ENCODE measurements at places on chromosomes 2 and 18.

GRCh38 chr2:236971131-236971821 lies 114.4 kb upstream of the COPS8 start:
- DNase-seq: no peak

- DNase-seq: no peak
Measured at GRCh38 chr2:233706720-233707119, 6.0 kb upstream of the UGT1A5 start.

GRCh38 chr2:20976527-20976926 lies 67.3 kb downstream of the APOB start:
- DNase-seq: no peak

GRCh38 chr2:153417077-153417476 lies 61.5 kb downstream of the RPRM start:
- no peak for DNase-seq

GRCh38 chr2:126154256-126154785 lies 501.6 kb upstream of the GYPC start:
- DNase-seq: no peak

GRCh38 chr18:70385474-70385873 lies 96.6 kb downstream of the SOCS6 start:
- DNase-seq: no peak

DNA sequence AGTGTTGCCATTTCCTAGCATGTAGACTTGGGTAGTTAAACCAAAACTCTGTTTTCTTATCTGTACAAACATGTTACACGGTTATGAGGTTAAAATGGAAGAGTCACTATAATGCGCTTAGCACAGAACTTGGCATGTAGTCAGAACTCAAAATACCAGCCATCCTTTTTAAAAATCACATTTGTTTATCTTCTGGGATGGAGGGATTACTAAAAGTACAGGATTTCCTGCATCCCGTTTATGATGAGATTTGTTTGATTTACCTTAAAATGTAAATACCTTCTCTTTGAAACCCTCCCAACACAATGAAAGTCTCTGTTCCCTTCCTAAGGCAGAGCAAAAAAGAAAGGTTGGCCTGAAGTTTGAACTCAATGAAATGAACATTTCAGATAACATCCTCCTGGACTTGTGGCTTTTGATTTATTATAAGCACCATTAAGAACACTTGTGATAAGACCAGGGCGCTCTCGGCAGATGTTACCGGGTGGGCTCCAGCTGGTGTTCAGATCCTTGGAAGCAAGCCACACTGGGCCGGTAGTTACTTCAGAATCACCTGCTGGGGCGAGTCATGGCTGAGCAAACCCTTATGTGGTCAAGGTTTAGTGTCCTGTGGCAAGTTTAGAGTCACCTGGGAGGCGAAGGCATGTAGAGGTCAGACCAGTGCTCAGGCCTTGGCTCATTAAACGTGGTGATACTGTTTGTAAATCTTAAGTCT lies 105.7 kb downstream of the MGAT5 start:
- no peak for DNase-seq

GRCh38 chr2:36123995-36124394 lies 231.6 kb upstream of the CRIM1 start:
- peak; percentile 3 for DNase-seq

DNA sequence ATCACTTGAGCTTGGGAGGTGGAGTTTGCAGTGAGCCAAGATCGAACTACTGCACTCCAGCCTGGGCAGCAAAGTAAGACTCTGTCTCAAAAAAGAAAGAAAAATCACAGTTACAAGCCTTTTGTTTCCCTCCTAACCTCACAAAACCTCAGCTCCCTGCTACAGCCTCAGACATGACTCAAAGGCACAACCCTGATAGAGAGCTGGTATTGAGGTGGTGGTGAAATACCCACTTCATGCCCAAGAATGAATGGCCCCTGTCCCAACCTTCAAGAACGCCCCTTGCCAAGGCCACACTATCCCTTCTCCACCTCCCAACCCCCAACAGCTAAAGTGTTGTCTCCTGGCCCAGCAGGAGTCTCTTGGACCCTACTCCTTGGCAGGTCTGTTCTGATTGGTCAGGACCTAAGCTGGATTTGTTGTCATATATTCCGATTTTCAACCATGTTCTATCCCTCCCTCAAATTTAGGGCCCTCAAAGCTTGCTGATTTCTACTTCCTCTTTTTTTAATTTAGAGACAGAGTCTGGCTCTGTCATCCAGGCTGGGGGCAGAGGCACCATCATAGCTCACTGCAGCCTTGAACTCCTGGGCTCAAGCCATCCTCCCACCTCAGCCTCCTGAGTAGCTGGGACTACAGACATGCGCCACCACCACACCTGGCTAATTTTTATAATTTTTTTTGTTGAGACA lies 61.9 kb upstream of the BZW1 start:
- no peak for DNase-seq

- DNase-seq: peak; percentile 43
Measured at GRCh38 chr2:200578778-200579177, 7.0 kb upstream of the AOX1 start.

- no peak for DNase-seq
Measured at GRCh38 chr2:197297266-197297665, 13.3 kb downstream of the ANKRD44 start.

DNA sequence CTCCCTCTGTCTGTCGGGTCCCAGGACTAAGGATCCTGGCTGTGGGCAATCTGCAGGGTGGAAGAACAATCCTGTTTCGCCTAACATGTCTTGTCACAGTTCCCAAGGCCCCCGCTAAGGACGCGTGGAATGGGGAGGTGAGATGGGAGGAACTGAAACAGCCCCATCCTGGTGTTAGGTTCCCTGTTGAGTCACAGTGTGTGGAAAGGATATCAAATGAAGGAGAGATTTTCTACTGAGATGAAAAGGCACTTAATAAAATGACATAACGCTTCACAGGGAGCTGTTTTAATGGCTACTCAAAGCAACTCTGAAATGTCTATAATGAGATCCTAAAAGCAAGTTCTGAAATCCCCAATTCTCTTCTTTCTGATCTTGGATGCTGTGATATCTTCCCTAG lies 52.5 kb downstream of the RAB31 start:
- no peak for DNase-seq

GRCh38 chr2:173355866-173356508 lies 1.3 kb downstream of the CDCA7 start:
- no peak for DNase-seq

DNA sequence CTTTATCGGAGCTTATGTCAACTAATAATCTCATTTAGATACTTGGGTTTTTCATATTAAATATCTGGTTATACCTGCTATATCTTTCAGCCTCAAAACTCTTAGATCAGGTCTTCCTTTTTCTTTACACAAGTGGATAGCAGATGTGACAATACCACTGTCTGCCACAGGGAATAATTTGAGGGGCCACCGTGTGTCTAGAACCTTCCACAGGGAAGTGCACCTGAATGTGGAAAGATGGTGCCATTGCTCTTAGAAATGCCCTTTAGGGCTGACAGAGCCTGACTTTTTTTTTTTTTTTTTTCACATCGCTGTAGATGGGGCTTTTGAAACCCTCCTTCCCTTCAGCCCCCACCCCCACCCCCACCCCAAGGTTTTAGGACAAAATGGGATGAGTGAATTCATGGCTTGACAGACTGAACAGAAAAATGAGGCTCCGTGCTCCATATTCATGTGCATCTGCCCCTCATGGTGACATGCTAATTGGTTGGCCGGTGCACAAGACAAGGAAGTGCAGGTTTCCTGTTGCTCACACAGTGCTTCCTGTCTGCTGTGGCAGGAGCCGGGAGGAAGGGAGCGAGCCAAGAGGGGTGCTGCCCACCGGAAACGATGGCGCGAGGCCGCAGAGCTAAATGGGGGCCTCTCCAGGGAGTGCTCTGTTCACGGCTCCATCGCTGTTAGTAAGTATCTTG lies 246.0 kb downstream of the LDLRAD4 start:
- no peak for DNase-seq

- DNase-seq: no peak
Measured at GRCh38 chr2:104831742-104832141, 22.2 kb upstream of the POU3F3 start.

DNA sequence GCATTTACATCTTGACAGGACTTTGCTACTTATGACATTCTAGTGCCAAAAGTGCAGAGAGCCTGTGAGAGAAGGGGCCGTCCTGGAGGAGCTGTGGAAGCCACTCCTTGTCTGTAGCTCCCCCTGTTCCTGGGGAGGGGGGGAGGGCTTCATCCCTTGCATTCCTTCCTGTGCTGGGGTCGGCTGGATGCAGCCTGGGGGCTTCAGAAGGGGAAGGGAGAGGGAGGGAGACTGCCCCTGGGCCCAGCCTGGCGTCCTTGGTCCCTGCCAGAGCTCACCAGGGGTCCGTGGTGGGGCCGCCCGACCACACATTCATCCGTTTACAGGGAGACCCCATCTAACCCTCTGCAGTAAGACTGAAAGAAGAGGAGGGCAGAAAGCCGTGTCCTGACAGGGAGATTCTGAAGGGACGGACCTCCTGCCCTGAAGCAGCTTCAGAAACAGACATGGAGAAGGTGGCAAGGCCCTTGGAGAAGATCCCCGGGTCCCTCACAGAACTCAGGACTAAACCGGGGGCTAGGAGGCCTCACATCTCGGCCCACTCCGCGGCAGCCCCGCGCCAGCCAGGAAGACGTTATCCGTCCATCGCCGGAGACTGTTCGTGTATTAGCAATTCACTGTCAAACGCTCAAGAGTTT lies 258.3 kb upstream of the SALL3 start:
- no peak for DNase-seq

DNA sequence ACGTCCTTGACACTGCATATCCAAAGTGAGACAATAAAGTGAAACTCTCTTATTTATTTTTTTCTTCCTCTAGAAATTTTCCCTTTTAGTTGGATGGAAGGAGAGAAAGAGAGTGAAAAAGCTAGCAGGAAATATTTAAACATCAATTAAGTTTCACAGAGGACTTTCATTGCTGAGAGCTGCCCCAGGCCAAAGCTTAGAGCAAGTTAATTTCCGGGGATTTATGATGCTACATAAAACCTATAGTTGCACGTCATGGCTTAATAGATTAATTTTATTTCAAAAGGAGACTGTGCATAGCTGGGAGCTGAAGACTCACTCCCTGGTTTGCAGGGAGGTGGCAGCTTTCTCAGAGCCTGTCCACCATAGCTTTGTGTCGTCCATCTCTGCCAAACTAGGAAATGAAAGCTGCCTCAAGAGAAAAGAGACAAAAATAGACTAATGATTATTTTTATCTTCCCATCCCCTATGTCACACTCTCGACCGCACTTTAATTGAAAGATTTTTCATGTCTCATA lies 323.3 kb upstream of the RAB6C start:
- no peak for DNase-seq

GRCh38 chr2:235514627-235515363 lies 21.0 kb downstream of the AGAP1 start:
- DNase-seq: no peak

- DNase-seq: no peak
Measured at GRCh38 chr18:23992089-23992940, 22.2 kb upstream of the TTC39C start.

GRCh38 chr2:69677914-69678313 lies 34.4 kb upstream of the AAK1 start:
- DNase-seq: no peak

DNA sequence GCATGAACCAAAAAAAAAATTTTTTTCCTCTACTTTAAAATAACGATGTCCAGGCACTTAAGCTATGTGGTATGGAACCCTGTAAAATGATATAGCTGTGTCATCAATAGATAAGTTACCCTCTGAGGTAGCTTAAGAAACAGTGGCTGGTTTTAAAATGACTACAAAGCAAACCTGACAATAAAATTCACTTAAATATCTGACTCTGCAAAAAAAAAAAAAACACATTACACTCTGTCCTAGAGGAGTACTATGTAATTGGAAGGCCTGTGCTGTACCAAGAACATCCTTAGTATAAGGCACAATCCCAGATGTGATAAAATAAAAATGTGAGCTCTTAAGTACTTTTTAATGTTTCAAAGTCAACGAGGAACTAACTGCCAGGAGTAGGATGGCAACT lies 322.4 kb downstream of the ALK start:
- no peak for DNase-seq

DNA sequence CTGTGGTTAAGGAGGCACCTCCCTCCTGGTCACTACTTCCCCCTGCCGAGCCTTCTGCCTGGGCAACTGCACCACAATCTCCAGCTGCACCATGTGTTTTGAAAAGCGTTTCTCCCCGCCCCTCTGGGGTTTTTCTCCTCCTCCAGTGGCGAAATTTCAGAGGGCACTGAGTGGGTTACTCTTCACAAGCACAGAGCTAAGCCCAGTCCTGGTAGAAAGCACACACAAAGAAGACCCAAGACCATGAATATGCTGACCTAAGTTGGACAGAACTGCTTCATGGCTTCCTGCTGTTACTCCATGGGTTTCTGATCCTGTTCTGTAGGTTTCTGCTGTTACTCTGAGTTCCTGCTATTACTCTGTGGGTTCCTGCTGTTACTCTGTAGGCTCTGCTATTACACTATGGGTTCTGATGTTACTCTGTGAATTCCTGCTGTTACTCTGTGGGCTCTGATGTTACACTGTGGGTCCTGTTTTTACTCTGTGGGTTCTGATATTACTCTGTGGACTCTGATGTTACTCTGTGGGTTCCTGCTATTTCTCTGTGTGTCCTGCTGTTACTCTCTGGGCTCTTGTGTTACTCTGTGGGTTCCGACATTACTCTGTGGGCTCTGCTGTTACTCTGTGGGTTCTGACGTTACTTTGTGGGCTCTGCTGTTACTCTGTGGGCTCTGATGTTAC lies 216.6 kb downstream of the RTP5 start:
- DNase-seq: no peak

DNA sequence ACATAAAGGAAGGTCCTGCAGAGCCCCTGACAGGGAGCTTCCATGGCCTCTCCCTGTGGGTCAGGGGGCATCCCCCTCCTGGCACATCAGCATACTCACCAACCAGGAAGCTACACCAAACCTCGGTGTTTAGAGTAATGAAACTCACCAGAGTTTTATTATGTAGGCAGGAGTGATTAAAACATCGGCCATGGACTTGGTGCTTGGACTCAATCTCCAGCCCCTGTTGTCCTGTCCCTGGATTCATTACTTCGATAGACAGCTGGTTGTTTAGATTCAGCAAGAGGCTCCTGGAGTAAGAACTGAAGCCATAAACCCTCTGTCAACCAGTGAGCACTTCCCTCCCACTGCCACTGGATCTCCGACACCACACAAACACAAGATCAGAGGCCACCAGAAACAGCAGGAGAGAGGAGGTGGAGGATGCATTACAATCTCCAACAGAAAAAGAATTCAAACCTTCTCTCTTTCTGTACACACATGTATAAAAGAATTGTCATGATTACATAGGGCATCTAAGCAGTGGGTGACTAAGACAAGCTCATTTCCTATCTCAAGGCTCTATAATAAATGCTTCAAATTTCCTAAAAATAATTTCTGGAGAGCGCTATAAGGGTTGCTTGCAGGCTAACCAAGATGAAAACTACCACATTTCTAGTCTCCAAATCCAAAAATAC lies 27.2 kb downstream of the TBC1D8 start:
- DNase-seq: no peak

DNA sequence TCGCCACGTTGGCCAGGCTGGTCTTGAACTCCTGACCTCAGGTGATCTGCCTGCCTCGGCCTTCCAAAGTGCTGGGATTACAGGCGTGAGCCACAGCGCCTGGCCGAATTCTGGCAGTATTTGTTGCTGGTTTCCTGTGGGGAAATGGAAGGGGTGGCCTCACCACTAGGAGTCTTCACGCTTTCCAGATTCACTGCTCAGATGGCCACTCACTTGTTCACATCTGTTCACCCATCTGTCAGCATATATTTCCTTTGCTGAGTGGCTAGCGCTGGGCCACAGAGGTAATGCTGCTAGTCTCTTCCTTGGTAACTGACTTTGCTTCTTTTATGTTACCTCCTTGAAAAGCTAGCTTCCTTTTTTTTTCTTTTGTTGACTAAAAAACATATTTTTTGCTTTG lies 27.2 kb downstream of the TMEM177 start:
- DNase-seq: no peak
